ENCODE measurements at places on chromosomes 7 and 10.

GRCh38 chr10:90889636-90890035 lies 17.9 kb downstream of the RPP30 start:
- DNase-seq = no peak

GRCh38 chr10:992467-992866 lies 4.2 kb downstream of the GTPBP4 start:
- no peak for DNase-seq

- no peak for DNase-seq
Measured at GRCh38 chr10:67936416-67936815, 52.0 kb downstream of the SIRT1 start.

DNA sequence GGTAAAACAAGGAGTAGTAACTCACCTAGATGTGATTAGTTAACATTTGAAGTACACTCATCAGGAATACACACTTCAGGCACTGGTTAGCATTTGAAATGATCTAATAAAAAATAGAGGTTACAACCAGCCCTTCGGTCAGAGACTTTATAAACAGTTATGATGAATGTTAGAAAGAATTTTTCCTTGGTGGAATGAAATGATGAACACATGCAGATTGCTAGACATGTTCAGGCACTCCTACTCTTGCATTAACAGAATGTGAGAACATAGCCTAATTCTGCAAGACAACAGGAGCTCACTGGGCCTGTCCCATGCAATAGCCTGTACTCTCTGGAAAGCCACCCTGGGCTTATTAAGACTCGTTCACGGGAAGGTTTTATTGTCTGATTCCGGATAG lies 47.3 kb upstream of the TECTB start:
- DNase-seq = no peak

- DNase-seq = no peak
Measured at GRCh38 chr10:115065801-115066200, 27.4 kb upstream of the ATRNL1 start.

DNA sequence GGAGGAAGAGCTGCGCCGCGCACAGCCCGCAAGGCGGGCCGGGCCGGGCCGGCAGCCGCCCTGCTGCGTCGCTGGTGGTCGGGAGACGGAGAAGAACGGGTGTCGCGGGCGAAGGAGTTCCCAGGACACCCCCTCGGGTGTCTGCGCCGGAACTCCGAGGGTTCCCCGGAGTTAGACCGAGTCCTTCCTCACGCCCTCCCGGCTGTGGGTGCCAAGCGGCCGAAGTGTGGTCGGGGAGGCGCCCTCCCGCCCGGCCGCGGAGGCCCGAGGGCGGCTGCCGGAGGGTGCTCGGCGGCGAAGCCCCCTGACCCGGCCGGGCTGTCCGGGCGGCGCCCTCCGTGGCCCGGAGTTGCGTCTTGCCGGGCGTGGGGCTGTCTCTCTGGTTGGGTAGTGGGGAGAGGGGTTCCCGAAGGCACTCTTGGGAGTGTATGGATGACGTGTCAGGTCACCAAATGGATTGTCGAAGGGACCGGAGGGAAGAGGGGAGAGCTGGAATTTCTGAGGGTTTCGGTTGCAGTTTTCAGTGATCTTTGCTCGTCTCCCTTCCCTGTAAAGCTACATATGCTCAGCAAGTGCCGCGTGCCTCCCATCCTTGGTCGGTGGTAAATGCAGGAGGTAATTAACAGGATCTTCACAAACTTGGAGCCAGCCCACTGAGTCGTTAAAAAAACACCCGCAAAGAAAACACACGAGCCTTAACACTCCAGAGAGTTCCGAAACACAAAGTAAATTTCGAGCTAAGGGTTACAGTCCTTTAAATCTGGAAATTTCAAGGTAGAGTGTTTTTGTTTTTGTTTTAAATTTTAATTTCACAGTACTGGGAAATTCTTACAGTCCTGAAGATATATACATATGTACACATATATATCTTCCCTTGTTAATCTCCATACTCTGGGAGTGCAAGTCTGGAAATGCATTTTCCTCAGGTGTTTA lies 871 bp downstream of the ST7 start:
- peak; percentile 65 for DNase-seq

DNA sequence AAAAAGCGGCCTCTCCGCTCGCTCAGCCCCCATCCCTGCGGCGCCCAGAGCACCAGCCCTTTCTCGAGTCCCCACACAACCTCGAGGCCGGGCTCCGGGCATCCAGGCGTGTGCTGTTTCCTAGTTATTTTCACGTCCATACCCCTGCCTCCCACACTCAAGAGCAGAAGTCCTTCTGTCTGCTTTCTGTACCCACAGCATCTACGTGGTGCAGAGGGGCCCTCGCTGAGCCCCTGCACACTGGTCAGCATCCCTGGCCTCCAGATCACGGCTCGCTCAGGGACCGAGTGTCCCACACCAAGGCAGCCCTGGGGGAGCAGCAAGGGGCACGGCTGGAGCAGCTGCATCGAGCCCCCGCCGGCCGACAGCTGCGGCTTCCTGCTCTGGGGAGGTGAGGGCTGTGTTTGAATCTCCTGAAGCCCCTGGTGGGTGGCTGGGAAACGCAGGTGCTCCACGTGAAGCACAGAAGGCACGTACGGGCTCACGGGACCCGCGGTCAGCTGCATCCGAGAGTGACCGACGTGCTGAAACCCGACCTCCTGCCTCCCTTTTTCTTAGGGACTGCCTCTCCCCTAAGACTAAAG lies 333.1 kb downstream of the DNAJB6 start:
- DNase-seq = peak; percentile 30

GRCh38 chr7:73988197-73988596 lies 39.8 kb upstream of the ELN start:
- DNase-seq = no peak

Data from right lobe of liver (tissue), 6 donors.